ENCODE measurements at places on chromosomes 12 and 14.

- no peak for DNase-seq
These were observed 7.1 kb downstream of the KRT75 start for GRCh38 chr12:52427083-52427482.

GRCh38 chr12:120698665-120699064, 11.6 kb upstream of the UNC119B start:
- no peak for DNase-seq

GRCh38 chr12:125303337-125303736, 238.1 kb downstream of the AACS start:
- no peak for DNase-seq

DNA sequence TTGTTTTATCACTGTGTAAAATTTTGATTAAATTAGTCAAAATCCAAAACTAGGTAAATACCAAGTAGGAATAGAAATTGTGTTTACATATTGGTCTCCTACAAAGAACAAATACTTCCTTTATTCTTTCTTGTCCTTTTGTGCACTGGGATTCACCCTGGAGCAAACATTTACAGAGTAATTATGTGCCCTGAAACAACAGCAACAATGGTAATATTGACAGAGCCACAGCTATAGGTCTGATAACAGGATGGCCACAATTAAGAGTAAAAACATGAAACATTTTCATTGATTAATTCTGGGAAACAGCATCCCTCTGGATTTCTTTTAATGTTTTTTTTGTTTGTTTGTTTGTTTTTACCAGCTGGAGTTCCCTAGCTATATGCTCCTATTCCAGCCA, 61.2 kb downstream of the SLC38A6 start:
- DNase-seq, result no peak

GRCh38 chr14:33788161-33788560, 162.7 kb downstream of the EGLN3 start:
- DNase-seq, result no peak

- DNase-seq, result no peak
These were observed 29.3 kb upstream of the RIN3 start for GRCh38 chr14:92484132-92484823.

- no peak for DNase-seq
These were observed 71.4 kb upstream of the PARP11 start for GRCh38 chr12:3944620-3945019.

GRCh38 chr12:86411710-86412109, 155.5 kb upstream of the MGAT4C start:
- DNase-seq, result no peak

DNA sequence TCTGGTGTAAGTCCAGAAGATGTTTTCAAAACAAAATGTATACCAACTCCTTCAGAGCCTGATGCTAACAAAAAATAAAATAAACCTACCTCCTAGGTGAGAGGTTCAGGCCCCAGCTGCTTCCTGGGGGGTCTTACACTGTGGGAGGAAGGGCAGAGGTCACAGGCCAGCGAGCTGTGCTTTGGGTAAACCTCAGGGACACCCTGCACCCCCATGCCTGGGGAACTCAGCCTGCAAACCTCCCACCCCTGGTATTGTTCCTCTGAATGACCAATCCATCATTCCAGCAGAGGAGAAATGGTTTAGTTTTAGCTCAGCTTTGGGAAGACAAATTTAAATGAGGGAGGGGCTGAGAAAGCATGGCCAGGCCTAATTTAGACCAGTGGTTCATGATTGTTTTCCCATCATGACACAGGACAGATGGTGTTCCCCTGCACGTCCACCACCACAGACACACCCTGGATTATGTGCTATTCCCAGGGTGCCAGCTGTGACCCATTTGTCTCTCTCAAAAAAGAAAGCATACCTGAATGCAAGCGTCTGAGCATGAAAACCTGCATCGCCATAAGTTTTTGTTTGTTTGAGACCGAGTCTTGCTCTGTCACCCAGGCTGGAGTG, 14.5 kb upstream of the TFCP2 start:
- no peak for DNase-seq

DNA sequence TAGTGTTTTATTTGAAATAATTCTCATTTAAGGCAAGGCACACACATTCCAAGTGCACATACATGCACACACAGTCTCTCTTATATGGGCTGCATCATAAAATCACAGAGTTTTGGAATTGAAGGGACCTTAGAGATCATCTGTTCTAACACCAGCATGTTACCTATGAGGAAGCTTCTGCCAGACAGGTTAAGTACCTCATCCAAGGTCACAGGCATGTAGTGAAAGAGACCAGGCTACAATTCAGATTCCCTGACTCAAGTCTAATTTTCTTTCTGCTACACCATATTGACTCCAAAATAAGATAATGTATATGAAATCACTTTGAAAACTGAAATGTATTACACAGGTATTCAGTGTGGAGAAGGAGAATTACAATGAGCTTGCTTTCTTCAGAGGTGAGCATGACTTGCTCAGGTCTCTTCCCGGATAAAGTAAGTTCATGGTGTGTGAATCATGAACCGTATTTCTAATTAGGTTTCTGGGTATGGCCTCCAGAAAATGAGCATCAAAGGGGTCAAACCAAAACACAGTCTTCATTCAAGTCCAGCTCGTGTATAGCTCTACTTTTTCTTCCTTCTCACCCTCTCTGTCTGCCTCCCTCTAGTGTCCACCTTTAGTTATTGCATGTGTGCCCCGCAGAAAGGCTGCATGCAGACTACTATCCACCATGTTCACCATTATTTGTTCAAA, 411.9 kb downstream of the FUT8 start:
- DNase-seq, result no peak

- no peak for DNase-seq
These were observed 118.4 kb downstream of the SUDS3 start for GRCh38 chr12:118494776-118495175.

DNA sequence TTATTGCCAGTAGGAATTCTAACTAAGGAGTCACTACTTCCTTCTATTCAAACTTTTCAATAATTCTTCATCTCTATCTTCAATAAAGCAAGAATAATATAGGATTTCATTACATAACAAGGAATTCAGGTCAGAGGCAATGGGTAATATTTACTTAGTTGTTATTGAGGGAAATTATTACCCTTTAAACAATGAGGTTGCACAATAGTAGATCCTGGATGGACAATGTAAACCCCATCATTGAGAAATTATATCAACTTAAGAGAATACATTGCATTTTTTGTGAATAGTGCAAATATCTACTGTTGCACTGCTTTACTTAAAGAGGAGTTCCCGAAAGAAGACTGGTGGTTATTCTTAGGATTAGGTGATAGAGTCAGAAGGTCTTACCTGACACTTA, 43.8 kb downstream of the A2M start:
- no peak for DNase-seq

DNA sequence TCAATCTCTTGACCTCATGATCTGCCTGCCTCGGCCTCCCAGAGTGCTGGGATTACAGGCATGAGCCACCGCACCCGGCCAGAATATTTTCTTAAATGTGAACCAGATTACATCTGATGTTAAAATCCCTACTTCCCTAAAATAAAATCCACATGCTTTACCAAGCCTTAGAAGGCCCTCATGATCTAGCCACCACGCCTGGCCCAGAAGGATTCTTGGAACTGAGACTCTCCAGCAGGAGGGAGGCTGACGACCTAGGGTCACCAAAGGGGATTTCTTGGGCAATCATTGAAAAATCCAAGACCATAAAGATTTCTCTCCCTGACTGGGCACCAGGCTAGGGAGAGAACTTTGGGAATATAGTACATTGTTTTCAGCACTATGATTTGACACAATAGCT, 25.2 kb upstream of the RASSF3 start:
- DNase-seq, result no peak

GRCh38 chr14:75280831-75281653, 2.4 kb downstream of the FOS start:
- no peak for DNase-seq

- no peak for DNase-seq
These were observed 218.2 kb upstream of the ARHGAP5 start for GRCh38 chr14:31858868-31859267.

DNA sequence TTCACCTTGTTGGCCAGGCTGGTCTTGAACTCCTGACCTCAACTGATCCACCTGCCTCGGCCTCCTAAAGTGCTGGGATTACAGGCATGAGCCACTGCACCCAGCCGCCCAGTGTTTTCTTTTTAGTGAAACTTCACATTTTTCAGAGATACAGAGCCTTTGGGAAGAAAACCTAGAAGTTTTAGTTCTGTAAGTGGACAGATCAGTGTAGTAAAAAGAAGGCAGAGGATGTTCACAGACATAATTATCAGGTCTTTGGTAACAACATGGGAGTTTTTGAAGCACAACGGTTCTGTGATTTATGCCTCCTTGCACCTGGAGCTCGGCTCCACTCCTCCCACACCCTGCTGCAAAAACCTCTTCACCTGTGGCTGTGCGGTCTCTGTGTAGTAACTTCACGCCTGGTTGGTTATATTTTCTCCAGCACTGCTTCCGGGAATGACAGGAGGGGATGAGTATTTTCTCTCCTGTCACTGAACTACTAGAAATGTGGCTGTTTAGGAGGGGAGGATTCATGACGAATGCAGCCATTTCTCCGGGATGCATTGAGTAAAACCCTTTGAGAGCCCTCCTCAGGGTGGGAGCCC, 67.0 kb downstream of the ARF6 start:
- DNase-seq, result no peak

DNA sequence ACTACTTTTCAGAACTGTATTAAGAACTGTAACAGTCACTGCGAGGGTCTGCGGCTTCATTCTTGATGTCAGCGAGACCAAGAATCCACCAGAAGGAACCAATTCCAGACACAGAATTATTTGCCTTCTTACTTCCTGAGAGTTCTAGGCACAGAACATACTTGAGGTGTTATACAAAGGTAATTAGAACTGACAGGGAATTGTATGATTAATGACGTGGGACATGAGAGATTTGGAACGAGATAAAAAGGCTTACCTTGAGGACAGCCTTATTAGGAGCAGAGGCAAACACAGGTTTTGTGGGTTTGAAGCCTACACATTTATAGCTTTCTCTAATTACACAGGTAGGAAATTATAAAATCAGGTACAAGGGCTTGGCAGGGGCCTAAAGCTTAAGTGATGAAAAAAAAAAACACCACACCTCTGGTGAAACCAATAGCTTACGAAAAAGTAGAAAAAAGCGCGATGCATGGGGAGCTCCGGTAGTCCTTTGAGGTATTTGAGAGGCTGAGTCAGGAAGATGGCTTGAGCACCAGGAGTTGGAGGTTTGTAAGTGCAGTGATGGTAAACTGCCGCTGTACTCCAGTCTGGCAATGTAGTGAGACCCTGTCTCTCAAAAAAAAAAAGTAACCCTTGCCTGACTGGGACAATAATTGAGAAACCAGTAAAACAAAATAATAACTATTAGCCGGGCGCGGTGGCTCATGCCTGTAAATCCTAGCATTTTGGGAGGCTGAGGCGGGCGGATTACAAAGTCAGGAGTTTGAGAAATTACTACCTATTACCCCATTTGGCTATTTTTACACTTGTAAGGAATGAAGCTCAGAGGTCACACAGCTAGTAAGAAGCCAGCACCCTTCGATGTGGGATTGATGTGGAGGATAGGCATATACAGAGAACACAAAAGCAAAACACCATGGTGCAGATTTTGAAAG, 795 bp upstream of the ACOT2 start:
- DNase-seq, result no peak

GRCh38 chr12:71216725-71217579, 59.2 kb upstream of the TSPAN8 start:
- no peak for DNase-seq

DNA sequence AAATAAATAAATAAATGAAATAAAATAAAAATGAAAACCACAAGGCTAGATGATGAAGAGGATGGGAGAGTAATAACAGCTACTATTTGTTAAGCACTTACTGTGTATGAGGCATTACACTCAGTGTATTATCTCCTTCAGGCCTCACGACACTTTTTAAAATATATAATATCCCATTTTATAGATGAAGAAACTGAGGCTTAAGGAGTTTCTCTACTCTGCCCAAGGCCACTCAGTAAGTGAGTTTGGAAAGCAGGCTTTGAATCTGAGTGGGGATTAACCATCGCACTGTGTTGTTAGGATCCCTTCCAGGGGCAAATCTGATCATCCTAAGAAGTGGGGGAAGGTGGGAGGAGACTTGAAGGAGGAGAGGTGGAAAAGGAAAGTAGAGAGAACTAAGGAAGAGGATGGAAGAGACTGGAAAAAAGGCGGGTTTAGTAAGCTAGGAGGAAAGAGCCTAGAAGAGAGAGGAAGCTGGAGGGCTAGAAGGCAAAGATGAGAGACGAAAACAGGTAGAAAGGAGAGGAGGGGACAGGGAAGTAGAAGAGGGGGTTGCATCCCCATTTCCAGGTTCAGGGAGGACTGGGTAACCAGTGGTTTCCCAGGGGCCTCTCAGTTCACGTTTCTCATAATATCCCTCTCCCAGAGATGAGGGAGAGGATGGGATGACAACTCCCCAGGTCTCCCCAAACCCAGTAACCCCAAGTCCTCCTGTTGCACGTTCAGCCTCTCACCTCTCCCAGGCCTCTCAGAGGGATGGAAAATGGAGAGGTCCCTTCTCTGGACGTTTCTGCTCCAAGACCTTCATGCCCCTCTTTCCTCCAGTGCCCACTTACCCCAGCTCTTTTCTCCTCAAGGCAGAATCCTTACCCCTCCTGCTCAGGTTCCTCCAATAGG, 1.7 kb downstream of the STAT6 start:
- no peak for DNase-seq

- no peak for DNase-seq
These were observed 189.2 kb upstream of the C14orf180 start for GRCh38 chr14:104390221-104390931.

GRCh38 chr14:95015046-95015445, 142.3 kb downstream of the DICER1 start:
- DNase-seq, result no peak

- no peak for DNase-seq
These were observed 138.6 kb downstream of the RPS29 start for GRCh38 chr14:49447540-49448107.

GRCh38 chr12:80129895-80130530, 30.7 kb downstream of the OTOGL start:
- no peak for DNase-seq

- no peak for DNase-seq
These were observed 4.4 kb downstream of the MAP4K5 start for GRCh38 chr14:50528000-50528399.

DNA sequence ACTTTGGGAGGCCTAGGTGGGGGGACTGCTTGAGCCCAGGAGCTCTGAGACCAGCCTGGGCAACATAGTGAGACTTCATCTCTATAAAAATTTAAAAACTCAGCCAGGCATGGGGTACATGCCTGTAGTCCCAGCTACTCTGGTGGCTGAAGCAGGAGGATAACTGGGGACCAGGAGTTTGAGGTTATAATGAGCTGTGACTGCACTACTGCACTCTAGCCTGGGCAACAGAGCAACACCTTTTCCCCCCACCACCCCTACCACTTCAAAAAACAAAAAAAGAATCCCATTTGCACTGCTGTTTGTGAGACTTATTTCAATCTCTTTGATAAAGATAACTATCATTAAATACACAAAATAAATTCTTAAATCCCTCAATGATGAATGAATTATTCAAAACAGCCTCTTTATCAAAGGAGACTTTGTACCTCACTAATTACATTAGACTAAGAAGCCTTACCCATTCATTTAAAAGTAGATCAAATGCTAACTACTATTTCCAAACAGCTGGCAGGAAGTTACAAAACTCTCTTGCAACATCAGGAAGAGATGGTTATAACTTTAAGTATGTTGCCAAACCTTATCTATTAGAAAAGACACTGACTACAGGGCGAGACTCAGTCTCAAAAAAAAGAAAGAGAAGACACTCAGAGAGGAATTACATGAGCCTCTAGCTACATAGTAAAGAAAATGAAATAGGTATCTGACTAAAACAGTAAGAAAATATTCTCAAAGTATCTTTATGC, 14.7 kb downstream of the BLTP3B start:
- no peak for DNase-seq
